Anterior cingulate cortex (tissue), 58 donors: ENCODE measurements at places on chromosomes 12 and 14.
A peak's percentile ranks its signal among the peaks of the same experiment; 100 is the strongest.

GRCh38 chr14:64623554-64624165 lies 73.9 kb downstream of the PPP1R36 start:
- no peak for DNase-seq

DNA sequence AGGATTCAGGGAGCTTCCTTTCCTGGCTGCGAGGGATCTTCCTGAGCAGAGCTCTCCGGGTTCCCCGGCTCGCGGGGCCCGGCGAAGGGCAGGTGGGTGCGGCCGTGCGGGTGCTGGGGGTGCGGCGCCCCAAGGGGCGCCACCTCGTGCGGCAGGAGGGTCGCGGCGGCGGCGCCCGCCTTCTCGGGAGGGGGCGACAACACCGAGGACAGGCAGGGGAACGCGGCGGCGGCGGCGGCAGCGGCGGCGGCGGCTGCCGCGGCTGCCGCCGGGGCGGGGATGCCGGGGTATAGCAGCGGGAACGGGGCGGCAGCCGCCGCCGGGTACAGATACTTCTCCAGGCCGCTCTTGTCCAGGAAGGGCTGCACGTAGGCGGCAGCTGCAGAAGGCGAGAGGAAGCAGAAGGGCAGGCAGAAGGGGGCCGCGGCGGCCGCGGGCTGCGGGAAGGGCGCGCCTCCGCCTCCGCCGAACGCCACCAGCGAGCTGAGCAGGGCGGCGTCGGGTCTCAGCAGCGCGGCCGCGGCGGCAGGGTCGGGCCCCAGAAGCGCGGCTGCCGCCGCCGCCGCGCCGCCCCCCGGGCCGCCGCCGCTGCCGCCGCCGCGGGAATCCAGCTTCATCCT lies 2.7 kb downstream of the BHLHE41 start:
- DNase-seq: no peak

- peak; percentile 19 for DNase-seq
Observed at GRCh38 chr12:49672301-49673217, 34.6 kb downstream of the FMNL3 start.

DNA sequence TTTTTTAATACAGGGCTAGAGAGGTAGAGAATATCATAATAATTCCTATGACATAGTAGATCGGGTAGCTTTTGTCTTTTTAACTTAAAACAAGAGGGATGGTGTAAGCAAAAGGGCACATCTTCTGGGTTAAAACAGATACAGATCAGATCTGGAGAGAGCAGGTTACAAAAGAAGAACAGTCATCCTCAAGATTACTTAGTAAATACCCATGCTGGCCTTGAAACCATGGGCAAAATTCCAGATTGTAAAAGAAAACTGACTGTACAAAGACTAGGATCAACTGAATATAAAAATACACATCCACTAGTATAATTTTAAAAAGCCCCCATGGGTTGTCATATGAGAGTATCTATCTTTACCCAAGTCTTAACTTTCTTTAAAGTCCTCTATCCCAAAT lies 76.7 kb downstream of the MED13L start:
- DNase-seq: no peak

DNA sequence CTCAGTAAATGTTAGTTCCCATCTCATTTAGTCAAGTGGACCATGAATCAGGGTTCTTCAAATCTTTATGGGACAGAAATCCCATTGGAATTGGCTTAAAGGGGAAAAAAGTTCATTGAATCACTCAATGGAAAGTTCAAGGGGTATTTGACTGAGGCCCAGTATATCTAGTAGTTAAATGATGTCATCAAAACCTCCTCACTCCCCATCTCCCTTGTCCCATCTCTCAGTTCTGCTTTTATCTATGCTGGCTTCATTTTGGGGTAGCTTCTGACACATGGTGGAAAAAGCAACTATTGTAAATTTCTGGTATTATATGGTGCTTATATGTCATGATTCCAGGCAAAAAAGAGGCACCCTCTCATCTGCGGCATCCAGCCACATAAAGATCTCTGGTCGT lies 51.9 kb downstream of the DAAM1 start:
- DNase-seq: no peak

DNA sequence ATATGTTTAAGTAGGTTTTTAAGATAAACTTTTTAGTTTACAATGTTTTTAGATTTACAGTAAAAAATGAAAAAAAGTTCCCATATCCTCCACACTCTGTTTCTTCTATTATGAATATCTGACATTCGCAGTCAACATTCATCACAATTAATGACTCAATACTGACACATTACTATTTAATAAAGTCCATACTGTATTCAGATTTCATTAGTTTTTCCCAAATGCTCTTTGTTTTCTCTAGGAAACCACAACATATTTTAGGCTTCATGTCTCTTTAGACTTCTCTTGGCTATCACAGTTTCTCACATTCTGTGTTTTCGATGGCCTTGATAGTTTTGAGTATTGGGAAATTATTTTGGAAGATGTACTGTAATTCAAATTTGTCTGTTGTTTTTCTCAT lies 399.8 kb downstream of the SLC6A15 start:
- no peak for DNase-seq

DNA sequence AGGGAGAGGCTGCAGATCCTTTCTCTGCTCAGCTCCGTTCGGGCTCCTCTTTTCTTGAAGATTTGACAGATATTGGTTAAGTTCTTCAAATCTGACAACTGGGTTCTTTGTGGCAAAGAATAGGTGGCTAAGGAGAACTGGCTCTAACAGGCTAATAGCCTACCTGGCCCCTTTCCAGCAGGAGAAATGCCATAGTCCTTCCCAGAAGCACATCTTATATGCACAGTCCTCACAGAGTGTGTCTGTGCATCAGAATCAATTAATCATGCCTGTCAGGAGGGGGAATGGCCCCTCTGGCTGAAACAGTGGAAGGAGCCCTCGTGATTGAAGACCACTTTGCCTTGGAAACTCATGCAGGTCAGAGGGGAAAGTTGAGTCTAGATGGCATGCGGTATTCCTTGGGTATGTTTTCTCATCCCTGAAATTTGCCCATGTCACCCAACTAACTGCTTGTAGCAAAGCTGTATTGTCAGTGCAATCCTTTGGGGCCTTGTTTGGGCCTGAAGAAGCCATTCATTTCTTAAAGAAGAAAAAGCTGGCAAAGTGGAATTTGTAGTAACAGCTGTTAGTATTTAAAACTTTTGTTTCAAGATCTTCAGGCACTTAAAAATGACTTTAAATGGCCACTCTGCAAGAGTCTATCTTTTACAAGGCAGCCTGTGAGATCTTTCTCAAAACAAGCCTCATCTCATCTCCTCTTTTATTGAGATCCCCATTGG lies 251.5 kb downstream of the ZFP36L1 start:
- no peak for DNase-seq

DNA sequence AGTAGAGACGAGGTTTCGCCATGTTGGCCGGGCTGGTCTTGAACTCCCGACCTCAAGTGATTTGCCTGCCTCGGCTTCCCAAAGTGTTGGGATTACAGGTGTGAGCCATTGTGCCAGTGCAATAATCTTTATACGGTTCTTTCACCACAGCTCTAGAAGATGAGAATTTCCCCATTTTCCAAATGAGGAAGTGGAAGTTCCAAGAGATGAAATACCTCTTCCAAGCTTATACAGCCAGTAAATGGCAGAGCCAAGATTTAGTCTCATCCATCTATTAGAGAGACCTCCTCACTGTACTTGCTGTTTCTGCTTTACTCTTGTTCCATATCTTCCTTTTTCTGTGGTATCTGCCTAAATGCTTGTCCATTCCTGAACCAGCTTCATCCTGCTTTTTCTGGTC lies 3.1 kb upstream of the LMNTD1 start:
- DNase-seq: no peak

GRCh38 chr14:52583544-52583943 lies 30.9 kb downstream of the GPR137C start:
- DNase-seq: no peak

DNA sequence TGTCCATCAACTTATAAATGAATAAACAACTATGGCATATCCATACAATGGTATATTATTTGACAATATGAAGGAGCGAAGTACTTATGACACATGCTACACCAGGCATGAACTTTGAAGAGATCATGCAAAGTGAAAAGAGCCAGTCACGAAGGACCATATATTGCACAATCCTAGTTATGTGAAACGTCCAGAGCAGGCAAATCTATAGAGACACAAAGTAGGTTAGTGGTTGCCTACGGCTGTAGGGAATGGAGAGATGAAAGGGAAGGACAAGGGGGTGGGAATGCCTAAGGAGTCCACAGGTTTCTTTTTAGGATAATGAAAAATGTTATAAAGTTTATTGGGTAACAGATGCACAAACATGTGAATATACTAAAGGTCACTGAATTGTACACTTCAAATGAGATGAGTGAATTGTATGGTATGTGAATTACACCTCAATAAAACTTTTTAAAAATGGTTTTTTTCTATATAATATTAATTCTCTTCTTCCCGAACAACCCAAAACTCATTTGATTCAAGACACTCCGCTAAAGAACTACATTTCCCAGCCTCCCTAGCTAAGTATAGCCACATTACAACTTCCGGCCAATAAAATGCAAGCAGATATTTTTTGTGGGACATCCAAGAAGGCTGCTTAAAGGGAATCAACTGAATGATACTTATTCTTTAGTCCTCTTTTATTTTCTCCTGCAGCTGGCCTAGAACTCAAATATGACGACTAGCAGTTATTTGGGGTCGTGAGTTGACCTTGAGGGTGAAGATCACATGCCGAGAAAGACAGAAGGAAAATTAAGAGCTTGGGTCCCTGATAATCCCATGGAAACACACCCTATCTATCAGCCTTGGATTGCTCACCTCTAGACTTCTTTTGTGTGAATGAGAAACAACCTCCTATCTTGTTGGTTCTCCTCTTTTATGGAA lies 187.2 kb downstream of the TTC8 start:
- no peak for DNase-seq

DNA sequence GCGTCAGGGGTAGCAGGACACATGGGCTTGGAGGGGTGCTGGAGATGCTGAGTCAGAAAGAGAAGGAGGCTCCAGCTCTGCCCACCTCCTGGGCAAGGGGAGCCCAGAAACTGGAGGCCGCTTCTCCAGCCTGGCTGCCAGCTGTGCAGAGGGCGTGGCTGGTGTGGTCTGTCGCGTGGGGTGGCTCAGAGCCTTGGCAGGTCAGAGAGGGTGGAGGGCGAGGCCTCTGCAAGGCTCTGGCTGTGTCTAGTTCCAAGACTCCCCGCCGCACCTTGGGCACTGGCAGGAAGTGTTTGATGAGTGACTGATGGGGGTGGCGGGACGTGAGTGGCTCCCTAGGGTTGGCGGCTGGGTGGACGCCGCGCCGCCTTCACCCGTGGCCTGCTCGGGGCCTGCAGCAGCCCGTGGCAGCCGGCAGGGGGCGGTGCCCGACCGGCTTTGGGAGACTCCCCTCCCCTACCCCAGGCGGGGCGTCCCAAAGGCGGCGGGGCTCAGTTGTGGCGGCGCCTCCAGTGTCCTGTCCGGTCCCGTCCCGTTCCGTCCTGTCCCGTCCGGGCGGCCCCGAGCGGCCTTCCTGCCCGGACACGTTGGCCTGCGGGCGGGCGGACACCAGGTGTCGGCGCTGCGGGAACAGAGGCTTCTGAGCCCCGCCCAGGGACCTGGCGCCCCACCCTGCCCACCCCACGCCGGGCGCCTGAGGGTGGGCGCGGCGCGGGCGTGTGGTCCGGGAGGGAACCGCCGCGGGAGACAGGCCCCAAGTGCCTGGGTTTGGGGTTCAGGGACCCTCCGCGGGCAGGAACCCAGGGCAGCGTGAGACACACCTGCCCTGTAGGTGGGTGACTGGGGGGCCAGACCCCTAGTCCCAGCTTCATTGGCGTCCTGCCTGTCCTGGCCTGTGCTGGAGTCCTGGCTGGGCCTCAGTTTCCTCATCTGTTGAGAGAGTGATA lies 39.7 kb downstream of the KRT80 start:
- no peak for DNase-seq

DNA sequence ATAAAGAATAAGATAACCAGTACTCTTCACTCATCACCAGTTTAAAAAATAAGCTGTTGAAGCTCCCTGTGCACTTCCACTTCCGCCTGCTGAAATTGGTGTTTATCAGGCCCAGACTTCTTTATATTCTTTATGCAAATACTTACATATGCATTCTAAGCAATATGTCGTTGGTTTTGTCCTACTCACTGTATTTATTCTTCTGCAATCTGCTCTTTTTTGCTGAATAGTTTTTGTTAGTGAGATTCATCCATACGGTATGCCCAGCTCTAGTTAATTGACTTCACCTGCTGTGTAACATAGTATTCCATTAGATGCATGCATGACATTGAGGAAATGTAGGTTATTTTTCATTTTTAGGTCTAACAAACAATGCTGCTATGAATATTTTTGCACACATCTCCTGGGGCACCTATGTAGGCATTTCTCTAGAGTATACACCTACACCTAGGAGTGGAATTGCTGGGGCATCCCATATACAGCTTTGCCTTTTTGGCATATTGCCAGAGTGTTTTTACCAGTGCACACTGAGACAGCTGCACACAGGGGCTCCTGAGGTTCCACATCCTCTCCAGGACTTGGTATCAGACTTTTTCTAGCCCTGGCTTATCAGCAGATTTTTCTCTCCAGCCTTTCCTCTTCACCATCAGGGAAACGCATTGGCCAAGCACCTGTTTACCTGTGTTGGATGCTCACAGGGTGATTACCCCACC lies 1.0 kb upstream of the NRIP2 start:
- DNase-seq: no peak

DNA sequence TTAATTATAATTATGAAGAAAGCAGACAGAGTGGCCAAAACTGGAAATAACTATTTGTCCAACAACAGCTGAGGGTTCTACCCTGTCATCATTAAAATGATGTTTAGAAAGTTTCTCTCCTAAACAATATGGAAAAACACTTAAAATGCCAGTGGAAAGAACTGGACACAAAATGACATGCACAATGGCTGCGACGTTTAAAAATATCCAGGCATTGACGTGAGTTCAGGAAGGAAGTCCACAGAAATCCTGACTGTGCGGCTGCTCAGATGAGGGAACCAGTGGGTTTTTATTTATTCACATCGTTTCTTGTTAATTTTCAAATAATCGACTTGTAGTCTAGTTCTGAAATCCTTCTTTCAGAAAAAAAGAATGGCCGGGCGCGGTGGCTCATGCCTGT lies 58.3 kb downstream of the CCNK start:
- DNase-seq: no peak

DNA sequence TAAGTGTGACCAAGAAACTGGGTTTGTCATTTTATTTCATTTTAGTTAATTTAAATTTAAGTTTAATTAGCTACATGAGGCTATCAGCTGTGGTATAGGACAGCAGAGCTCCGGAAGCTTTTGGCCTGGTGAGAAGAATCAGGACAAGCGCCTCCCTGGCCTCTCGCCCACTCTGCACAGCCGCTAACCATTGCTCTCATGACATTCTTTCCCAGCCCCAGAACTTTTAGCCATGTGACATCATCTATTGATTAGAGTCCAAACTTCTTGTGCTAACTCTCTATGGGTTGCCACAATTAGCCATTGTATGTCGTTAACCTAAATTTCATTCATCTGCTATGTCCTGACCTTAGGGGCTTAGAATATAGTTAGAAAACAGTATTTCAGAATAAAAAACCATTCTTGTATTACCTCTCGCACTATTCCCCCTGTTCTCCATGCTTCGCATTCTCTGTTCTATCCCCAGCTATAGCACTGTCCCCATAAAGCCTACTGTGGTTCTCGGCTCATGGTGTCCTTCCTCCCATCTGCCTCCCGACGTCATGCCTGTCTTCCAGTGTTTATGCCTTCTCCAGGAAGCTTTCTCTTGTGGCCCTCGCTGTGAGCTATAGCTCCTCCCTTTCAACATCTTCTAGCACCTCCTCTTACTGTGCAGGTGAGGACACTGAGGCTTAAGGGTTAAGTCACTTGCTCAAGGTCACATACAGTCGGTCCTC lies 23.5 kb downstream of the SSH1 start:
- DNase-seq: no peak

- DNase-seq: no peak
Observed at GRCh38 chr14:94676495-94677185, 64.4 kb downstream of the SERPINA3 start.
